ENCODE measurements at places on chromosomes 6 and 20. TPM values are rescaled to one million over a fixed set of nuclear protein-coding genes. Genes with fewer than 3 reads are reported as not detected.

The RHAG gene
- 1.4 TPM for total RNA-seq

The OTOR gene
- total RNA-seq: not detected

GRCh38 chr20:4052139-4052480 is 36.8 kb upstream of the RNF24 start:
- peak; percentile 24 for DNase-seq

The DDO gene
- total RNA-seq: 2.2 TPM

DNA sequence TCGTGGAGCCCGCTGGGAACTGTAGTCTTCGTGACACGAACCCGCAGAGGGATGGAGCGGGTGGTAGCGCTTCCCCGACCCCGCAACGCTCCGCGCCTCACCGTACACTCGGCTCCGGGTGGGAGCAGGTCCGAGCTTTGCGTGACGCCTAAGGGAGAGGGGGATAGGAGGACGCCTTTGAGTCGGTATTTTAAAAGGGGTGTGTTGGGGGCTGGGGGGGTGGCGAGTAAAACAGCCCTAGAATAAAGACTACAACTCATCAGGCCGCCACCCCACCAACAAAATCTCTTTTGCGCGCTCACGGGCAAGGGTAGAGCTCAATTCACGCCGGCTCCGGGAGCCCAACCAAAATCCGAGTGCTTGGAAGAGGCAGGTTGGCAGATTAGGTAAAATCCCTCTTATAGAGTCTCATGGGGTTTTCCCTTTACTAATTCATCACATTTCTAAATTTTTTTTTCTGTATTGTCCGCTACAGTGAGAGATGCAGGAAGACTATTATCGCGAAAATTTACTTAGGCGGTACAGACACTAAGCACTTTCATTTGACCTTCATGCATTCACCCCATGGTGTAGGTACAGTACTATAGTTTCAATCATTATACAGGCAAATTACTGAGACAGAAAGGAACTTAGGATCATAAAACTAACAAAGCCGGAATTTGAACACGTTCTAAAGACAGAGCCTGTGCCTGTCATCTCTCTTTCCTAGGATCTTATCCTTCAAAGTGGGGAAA is 706 bp upstream of the SNX14 start:
- DNase-seq: no peak

- DNase-seq: no peak
These were observed 868.9 kb downstream of the PHF3 start for GRCh38 chr6:64504503-64504902.

GRCh38 chr6:149335924-149336608 is 18.6 kb downstream of the TAB2 start:
- DNase-seq: no peak
